Keratinocyte (primary cell): ENCODE measurements at places on chromosomes 4 and X.

DNA sequence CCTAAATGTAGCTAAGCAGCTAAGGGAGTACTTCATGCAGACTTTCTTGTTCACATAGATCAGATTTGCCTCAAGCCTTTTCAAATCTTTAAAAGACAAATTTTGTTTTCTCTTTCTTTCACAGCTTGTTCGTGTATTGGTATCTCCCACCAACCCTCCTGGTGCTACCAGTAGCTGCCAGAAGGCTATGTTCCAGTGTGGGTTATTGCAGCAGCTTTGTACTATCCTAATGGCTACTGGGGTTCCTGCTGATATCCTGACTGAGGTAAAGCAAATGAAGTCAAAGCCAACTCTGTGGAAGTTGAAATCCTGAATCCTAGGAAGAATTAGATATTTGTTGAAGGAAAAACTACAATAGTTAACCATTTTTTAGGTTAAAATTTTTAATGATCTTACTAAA lies 62.6 kb downstream of the USO1 start:
- H3K36me3 ChIP-seq = peaks cover 10% of the 10 kb centered on the region
- H3K4me3 ChIP-seq = no peak overlapping the region
- DNase-seq = no peak
- no peaks in the 10 kb centered on the region for H3K4me1 ChIP-seq
- no peaks in the 10 kb centered on the region for H3K27me3 ChIP-seq

- H3K36me3 ChIP-seq = no peaks in the 10 kb centered on the region
- H3K27ac ChIP-seq = no peak overlapping the region
- DNase-seq = no peak
Measured at GRCh38 chr4:82584931-82585330, 23.1 kb upstream of the TMEM150C start.

- no peak overlapping the region for H3K27ac ChIP-seq
- DNase-seq = no peak
- peaks cover 5% of the 10 kb centered on the region for H3K4me1 ChIP-seq
Measured at GRCh38 chr4:153218961-153219360, 14.7 kb downstream of the TRIM2 start.

GRCh38 chrX:38610849-38611248 lies 49.5 kb downstream of the TSPAN7 start:
- H3K4me3 ChIP-seq = no peak overlapping the region
- peaks cover 8% of the 10 kb centered on the region for H3K27me3 ChIP-seq
- H3K36me3 ChIP-seq = no peaks in the 10 kb centered on the region
- no peak for DNase-seq
- H3K4me1 ChIP-seq = no peaks in the 10 kb centered on the region

DNA sequence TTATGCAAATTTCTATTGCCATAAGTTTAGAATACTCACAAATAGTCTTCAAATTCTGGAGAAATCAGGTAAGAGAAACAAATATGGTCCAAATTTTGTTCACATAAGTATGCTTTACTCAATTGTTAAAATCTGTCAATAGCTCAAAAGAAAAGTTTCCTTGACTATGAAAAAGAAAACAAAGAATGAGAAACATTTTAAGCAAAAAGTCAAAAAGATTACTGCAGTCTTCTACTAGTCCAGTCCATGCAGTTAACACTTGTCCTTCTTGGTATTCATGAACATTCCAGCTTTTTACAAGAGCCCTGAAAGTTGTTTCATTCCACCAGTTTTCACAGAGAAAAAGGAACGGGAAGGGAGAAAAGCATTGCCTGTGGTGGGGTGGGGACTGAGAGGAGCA lies 54.7 kb upstream of the ZXDA start:
- DNase-seq = no peak
- no peaks in the 10 kb centered on the region for H3K4me1 ChIP-seq
- H3K36me3 ChIP-seq = no peaks in the 10 kb centered on the region
- no peaks in the 10 kb centered on the region for H3K27me3 ChIP-seq
- no peak overlapping the region for H3K27ac ChIP-seq

- DNase-seq = no peak
- H3K27ac ChIP-seq = no peak overlapping the region
- H3K4me1 ChIP-seq = no peaks in the 10 kb centered on the region
- H3K36me3 ChIP-seq = no peaks in the 10 kb centered on the region
- no peaks in the 10 kb centered on the region for H3K27me3 ChIP-seq
Measured at GRCh38 chrX:42714981-42715700, 62.8 kb downstream of the PPP1R2C start.

DNA sequence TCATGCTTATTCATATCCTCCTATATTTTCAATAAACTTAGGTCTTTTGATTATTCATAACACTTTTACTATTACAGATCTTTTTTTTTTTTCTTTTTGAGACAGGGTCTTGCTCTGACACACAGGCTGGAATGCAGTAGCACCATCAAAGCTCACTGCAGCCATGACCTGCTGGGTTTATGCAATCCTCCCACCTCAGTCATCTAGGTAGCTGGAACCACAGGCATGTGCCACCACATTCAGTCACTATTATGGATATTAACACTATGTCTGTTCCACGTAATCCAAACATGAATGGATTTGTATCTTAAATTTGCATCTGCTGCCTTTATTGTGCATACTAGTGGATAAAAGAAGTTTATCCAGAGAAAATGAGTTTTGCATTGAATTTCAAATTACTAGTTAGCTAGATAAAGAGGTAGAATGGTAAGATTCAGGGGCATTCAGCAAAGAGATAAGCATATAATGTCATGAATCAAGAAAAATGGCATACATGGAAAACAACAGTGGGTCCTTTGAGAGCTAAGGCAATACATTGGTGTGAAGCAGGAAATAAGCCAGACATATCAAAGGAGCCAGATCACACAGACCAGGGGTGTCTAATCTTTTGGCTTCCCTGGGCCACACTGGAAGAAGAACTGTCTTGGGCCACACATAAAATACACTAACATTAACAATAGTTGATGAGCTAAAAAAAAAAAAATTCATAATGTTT lies 13.9 kb downstream of the ANAPC10 start:
- no peaks in the 10 kb centered on the region for H3K36me3 ChIP-seq
- H3K27ac ChIP-seq = no peak overlapping the region
- H3K27me3 ChIP-seq = no peaks in the 10 kb centered on the region
- H3K4me1 ChIP-seq = peaks cover 6% of the 10 kb centered on the region

GRCh38 chrX:68186552-68187262 lies 246.6 kb downstream of the OPHN1 start:
- no peaks in the 10 kb centered on the region for H3K27me3 ChIP-seq
- no peak overlapping the region for H3K27ac ChIP-seq
- H3K4me3 ChIP-seq = no peak overlapping the region
- no peak for DNase-seq
- no peaks in the 10 kb centered on the region for H3K36me3 ChIP-seq

DNA sequence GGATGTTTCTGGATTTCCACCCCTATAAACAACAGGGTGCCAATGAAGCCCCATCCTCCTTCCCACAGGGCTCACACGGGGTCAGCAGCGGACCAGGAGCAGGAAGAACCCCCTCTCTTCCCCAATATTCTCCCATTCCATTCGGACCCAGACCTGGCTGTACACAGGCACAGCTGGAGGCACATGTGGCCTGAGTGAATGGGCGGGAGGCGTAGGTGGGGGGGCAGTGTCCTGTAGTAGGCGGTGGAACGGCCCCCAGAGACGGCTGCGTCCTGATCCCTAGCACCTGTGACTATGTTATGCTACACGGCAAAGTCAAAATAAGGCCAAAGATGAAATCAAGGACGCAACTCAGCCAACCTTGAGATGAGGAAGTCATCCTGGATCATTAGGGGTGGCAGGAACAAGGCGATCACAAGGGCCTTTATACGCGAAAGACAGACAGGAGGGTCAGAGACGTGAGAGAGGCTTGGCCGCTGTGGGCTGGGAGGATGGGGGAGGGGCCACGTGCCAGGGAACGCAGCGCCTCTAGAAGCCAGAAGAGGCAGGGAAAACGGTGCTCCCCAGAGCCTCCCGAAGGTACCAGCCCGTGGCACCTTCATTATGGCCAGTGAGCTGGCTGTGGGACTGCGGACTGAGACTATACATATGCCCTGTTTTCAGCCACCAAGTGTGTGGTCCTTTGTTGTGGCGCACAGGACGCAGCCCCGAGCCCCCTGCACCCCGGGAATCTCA lies 75.6 kb downstream of the WFS1 start:
- peaks cover 9% of the 10 kb centered on the region for H3K4me1 ChIP-seq
- H3K4me3 ChIP-seq = no peak overlapping the region
- no peaks in the 10 kb centered on the region for H3K36me3 ChIP-seq
- DNase-seq = no peak
- H3K27me3 ChIP-seq = no peaks in the 10 kb centered on the region

DNA sequence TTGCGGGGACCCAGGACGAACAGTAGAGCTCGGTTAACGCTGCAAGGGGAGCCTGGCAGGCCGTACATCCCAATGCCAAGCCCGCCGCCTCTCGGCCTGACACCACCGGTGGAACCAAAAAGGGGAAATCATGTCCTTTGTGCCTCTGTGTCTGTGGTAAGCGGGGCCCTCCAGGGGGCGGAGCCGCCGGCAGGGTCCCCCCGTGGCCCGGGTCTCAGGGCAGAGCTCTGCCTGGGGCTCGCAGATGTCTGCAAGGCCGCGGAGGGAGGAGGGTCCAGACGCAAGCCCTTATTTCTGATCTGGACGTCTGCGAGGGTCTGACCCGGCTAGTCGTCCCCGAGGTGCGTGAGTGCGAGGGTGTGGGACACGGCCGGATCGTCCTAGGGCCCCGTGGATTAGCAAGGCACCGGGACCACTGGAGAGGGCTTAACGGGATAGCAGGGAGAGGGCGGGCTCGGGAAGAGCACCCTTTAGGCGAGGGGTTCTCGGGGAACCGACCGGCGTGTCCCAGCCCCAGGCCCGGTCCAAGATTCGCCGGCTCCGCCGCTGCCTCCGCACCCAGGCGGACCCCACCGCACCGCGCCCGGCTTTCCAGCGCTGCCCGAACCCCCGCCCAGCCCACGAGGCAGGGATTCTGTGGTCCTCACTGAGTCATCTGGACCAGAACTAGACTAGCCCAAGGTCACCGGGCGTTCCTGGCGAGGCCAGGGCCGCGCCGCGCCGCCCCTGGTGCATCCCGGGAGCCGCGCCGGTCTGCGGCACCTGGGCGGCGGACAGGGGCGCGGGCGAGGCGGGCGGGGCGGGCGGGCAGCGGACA lies 863 bp upstream of the FAM193A start:
- H3K4me1 ChIP-seq = peaks cover 6% of the 10 kb centered on the region
- H3K36me3 ChIP-seq = no peaks in the 10 kb centered on the region
- DNase-seq = no peak
- no peaks in the 10 kb centered on the region for H3K27me3 ChIP-seq
- peak overlapping the region; percentile 86 for H3K27ac ChIP-seq
- H3K4me3 ChIP-seq = peak overlapping the region; percentile 75

DNA sequence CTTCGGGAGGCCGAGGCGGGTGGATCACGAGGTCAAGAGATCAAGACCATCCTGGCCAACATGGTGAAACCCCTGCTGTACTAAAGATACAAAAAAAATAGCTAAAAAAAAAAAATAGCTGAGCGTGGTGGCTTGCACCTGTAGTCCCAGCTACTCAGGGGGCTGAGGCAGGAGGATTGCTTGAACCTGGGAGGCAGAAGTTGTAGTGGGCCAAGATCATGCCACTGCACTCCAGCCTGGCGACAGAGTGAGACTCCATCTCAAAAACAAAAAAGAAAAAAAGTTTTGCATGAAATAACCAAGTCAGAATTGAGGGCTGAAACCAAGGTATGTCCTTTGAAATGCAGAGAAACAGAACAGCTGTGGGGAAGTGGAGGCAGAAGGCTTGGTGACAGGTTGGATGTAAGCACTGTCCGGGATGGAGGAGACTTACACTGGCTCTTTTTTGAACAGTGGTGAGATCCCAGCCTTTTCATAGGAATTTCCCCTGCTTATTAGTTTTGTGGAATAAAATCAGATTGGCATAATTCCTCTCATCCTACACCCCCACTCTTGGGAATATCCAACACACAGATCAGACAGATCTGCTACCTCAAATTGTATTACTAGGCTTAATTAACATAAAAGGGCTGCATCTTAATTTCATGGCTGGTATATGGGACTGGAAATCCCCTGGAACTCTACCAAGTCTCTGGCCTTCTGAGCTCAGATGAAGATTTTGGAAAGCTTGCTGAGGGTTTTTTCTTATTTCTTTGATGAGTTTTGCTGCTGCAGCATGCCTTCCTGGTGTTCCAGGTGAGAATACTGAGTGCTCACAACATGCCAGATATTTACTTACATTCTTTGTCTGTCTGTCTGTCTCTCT lies 18.8 kb upstream of the C4orf36 start:
- no peaks in the 10 kb centered on the region for H3K36me3 ChIP-seq
- no peak for DNase-seq
- H3K27me3 ChIP-seq = no peaks in the 10 kb centered on the region
- H3K27ac ChIP-seq = no peak overlapping the region
- H3K4me3 ChIP-seq = no peak overlapping the region
- peaks cover 4% of the 10 kb centered on the region for H3K4me1 ChIP-seq

DNA sequence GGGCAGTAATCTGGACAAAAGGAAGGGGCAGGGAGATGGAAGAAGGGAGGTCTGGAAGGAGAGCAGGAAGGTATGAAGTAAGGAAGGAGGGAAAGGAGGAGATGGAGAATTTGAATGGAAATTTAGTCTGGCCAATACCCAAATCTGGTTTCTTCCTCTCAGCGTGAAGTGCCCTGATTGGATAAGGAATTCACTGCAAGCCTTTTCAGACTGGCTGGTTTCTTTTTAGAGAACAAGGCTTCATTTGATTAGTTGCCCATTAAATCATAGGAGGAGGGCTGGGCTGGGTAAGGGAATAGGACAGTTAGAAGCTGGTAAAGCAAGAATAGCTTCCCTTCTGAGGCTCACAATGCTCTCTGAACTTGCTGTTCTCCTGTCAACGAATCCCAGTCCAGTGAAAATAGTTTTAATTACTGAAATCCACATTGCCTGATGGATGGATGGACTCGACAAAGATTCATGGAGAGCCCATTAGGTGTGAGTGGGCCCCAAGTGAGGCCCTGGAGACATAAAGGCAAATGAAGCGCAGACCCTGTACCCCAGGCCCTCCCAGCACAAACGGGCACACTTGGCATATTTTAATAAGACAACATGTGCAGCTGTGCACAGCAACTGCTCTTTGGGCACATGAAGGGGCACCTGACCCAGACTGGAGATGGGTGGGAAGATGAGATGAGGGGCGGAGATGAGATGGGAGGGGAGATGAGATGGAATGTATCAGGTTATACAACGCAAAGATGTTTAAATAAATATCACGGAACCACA lies 347.1 kb upstream of the GATB start:
- H3K36me3 ChIP-seq = no peaks in the 10 kb centered on the region
- no peak overlapping the region for H3K27ac ChIP-seq
- H3K4me3 ChIP-seq = no peak overlapping the region
- no peaks in the 10 kb centered on the region for H3K27me3 ChIP-seq

DNA sequence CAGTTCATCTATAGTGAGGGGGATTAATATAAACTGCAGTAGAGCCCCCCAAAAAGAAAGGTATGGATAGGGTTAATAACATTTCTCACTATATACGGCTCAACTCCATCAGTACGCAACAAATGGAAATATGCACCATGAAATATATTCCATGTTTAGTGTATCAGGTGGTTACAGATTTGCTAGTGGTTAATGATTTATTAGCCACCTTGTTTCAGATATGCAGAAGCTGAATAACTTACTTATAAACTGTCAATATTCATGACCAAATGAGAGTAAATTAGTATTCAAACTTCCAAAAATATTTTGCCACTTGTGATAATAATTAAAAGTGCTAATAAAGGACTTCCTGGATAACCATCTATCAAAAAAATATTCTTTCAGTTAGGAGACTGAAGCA lies 14.8 kb downstream of the AMTN start:
- no peak overlapping the region for H3K4me3 ChIP-seq
- H3K27ac ChIP-seq = no peak overlapping the region
- H3K27me3 ChIP-seq = no peaks in the 10 kb centered on the region
- H3K36me3 ChIP-seq = no peaks in the 10 kb centered on the region
